ENCODE measurements at places on chromosomes 2 and 18. TPM values are rescaled to one million over a fixed set of nuclear protein-coding genes. Genes with fewer than 3 reads are reported as not detected.

IL18R1 gene
- total RNA-seq = 0.09 TPM

PAX8 gene
- total RNA-seq = not detected

AQP12A gene
- total RNA-seq = not detected

FBXO11 gene
- total RNA-seq = 194 TPM

SGPP2 gene
- 3.1 TPM for total RNA-seq

KCNIP3 gene
- total RNA-seq = 20.8 TPM

Data from cerebellum (tissue), 4 donors.